ENCODE measurements at places on chromosomes 16 and 17.
A peak's percentile ranks its signal among the peaks of the same experiment; 100 is the strongest.

DNA sequence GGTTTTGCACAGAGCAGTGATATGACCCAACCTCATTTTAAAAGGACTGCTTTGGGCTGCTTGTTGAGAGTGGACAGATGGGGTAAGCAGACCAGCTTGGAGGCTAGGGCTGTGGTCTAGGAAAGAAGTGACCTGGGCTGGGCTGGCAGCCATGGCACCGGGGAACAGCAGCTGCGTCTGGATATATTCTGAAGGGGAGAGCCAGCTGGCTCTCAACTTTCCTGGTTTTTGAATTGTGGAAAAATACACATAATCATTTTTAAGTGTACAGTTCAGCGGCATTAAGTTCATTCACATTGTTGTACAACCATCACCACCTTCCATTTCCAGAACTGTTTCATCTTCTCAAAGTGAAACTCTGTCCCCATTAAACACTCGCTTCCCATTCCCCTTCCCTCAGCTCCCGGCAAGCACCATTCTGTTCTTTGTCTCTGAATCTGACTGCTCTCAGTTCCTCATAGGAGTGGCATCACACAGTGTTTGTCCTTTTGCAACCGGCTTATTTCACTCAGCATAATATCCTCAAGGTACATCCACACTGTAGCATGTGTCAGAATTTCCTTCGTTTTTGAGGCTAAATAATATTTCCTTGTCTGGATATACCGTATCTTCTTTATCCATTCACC is 113.2 kb downstream of the SPECC1 start:
- peak overlapping the region; percentile 15 for H3K27ac ChIP-seq
- H3K4me1 ChIP-seq, result peaks cover 4% of the 10 kb centered on the region
- no peaks in the 10 kb centered on the region for H3K27me3 ChIP-seq
- no peak for DNase-seq

- H3K4me1 ChIP-seq, result peaks cover 33% of the 10 kb centered on the region
- no peaks in the 10 kb centered on the region for H3K36me3 ChIP-seq
- H3K4me3 ChIP-seq, result no peak overlapping the region
- H3K27me3 ChIP-seq, result no peaks in the 10 kb centered on the region
- no peak overlapping the region for H3K27ac ChIP-seq
Observed at GRCh38 chr16:50207652-50208051, 54.5 kb downstream of the TENT4B start.

- H3K27ac ChIP-seq, result no peak overlapping the region
- no peaks in the 10 kb centered on the region for H3K36me3 ChIP-seq
- no peak for DNase-seq
- H3K4me3 ChIP-seq, result no peak overlapping the region
- H3K4me1 ChIP-seq, result no peaks in the 10 kb centered on the region
Observed at GRCh38 chr17:72565758-72566157, 444.9 kb downstream of the SOX9 start.

GRCh38 chr17:53941231-53941630 is 118.5 kb downstream of the KIF2B start:
- H3K36me3 ChIP-seq, result no peaks in the 10 kb centered on the region
- no peaks in the 10 kb centered on the region for H3K27me3 ChIP-seq
- no peak overlapping the region for H3K27ac ChIP-seq
- no peak overlapping the region for H3K4me3 ChIP-seq
- H3K4me1 ChIP-seq, result no peaks in the 10 kb centered on the region
- DNase-seq, result no peak

- no peak overlapping the region for H3K27ac ChIP-seq
- H3K36me3 ChIP-seq, result peaks cover 6% of the 10 kb centered on the region
- H3K27me3 ChIP-seq, result peaks cover 18% of the 10 kb centered on the region
- peaks cover 8% of the 10 kb centered on the region for H3K4me1 ChIP-seq
- no peak for DNase-seq
Observed at GRCh38 chr16:80564394-80564793, 23.6 kb downstream of the DYNLRB2 start.

GRCh38 chr16:55691771-55692170 is 36.0 kb downstream of the SLC6A2 start:
- no peaks in the 10 kb centered on the region for H3K36me3 ChIP-seq
- DNase-seq, result no peak
- no peak overlapping the region for H3K27ac ChIP-seq
- peaks cover 9% of the 10 kb centered on the region for H3K27me3 ChIP-seq

DNA sequence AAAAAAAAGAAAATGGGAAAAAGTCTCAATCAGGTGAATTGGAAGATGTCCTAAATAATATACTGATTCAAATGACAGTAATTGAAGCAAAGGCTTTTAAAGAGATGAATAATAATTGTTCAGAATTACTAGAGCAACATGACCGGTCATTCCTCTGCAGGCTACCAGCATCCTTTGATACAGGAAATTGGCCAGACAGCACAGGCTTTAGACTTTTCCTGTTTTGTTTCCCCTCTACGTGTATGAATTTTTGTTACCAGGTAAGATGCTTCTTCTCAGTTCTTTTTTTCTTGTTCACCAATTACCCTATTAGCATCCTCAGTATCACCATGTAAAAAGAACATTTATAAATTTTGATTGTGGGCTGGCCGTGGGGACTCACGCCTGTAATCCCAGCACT is 77.5 kb downstream of the RPGRIP1L start:
- H3K36me3 ChIP-seq, result no peaks in the 10 kb centered on the region
- H3K4me1 ChIP-seq, result no peaks in the 10 kb centered on the region
- DNase-seq, result no peak
- no peak overlapping the region for H3K4me3 ChIP-seq

- H3K4me1 ChIP-seq, result peaks cover 38% of the 10 kb centered on the region
- H3K36me3 ChIP-seq, result peaks cover 6% of the 10 kb centered on the region
- H3K27ac ChIP-seq, result no peak overlapping the region
- peaks cover 55% of the 10 kb centered on the region for H3K27me3 ChIP-seq
- peak overlapping the region; percentile 81 for H3K4me3 ChIP-seq
Observed at GRCh38 chr16:73058616-73059409, 10.9 kb upstream of the ZFHX3 start.

DNA sequence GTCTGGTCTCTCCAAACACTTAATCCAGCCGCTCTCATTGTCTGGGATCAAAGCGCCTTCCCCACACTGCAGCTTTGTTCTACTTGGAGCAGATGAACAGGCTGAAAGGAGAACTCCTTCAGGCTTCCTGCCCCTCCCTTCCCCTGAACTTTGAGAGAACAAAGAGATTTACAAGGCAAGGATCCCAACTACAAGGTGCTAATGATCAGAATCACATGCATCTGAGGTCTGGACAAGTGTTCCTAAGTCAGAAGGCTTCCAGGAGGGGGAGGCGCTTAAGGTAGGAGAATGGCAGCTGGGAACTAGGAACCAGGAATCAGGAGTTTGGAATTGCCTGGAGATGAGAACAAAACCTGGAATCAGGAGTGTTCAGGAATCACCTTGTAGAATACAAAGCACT is 606.3 kb upstream of the CDH11 start:
- no peak for DNase-seq
- H3K4me1 ChIP-seq, result no peaks in the 10 kb centered on the region
- H3K27ac ChIP-seq, result no peak overlapping the region
- H3K36me3 ChIP-seq, result no peaks in the 10 kb centered on the region

DNA sequence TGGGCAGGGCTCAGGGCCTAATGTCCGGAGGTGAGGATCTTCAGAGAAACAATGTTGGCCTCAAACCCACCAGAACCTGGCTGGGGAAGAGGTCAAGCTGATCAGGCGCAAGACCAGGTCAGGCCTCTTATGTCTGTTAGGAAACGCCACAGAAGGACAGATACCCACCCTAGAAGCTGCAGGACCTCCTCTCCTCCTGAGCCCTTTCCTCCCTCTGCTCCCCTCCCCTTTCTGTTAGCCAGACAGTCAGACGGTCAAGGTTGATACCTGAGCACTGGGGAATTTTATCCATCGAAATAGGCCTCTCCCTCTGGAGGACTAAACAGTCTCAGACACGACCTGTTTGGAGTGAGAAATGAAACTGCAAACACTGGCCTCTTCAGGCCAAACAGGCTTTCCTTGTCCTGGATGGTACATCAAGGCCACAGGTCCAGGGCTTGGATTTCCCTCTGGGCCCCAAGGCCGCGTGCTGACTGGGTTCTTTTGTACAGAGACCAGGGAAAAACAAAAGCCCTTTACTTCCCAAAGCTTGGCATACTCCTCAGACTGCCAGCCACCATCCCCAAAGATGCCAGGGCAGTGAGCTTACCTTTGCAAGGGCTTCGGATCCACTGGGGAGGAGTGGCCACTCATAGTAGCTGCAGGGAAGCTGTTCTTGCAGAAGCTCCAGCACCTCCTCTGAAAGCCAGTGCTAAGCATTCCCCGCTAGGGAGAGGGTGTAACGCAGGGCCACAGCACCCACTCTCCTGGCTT is 135.8 kb downstream of the CCDC182 start:
- peak overlapping the region; percentile 88 for H3K27ac ChIP-seq
- no peak overlapping the region for H3K4me3 ChIP-seq
- no peak for DNase-seq
- peaks cover 53% of the 10 kb centered on the region for H3K4me1 ChIP-seq
- no peaks in the 10 kb centered on the region for H3K27me3 ChIP-seq
- no peaks in the 10 kb centered on the region for H3K36me3 ChIP-seq

- H3K36me3 ChIP-seq, result no peaks in the 10 kb centered on the region
- H3K4me1 ChIP-seq, result peaks cover 8% of the 10 kb centered on the region
- no peak overlapping the region for H3K4me3 ChIP-seq
- no peak for DNase-seq
Observed at GRCh38 chr16:57634171-57634570, 5.7 kb downstream of the ADGRG1 start.

GRCh38 chr17:38898812-38899348 is 26.5 kb upstream of the LASP1NB start:
- peak overlapping the region; percentile 89 for H3K4me3 ChIP-seq
- H3K27ac ChIP-seq, result peak overlapping the region; percentile 91
- H3K36me3 ChIP-seq, result peaks cover 5% of the 10 kb centered on the region
- H3K4me1 ChIP-seq, result peaks cover 59% of the 10 kb centered on the region

DNA sequence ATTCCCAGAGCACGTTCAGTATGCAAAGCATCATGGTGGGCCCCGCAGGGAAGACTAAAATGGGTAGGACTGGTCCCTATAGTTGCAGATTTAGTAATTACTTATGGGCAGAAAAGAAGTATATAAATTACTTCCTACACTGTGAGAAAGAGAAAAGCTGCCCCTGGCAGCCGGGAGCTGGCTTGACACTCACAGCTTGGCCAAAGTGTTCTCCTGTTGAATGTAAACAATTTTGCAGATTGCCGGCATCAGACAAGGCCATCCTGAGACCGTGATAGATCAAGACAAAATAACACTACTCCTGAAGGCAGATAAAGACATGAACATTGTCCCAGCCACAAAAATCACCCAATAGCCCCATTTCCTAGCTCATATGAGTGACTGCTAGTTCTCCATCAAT is 98.5 kb downstream of the MARF1 start:
- no peaks in the 10 kb centered on the region for H3K36me3 ChIP-seq
- H3K27ac ChIP-seq, result no peak overlapping the region
- peaks cover 11% of the 10 kb centered on the region for H3K4me1 ChIP-seq
- H3K4me3 ChIP-seq, result no peak overlapping the region
- DNase-seq, result no peak

DNA sequence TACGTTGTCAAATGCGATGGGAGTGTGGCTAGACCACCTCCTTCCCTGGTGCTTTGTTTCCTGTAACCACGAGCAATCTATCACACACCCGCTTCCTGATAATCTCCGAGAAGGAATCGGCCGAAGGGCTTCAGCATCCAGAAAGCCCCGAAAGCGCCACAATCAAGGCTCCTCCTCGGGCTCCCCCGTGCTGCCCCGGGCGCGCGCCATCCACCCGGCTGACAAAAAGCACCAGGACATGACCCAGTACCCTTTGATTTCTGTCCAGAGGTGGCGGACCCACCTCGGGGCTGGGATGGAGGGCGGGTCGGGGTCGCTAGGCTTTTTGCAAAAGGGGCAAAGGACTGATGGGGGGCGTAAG is 743 bp upstream of the ARMC7 start:
- peak overlapping the region; percentile 86 for H3K4me3 ChIP-seq
- H3K4me1 ChIP-seq, result peaks cover 25% of the 10 kb centered on the region
- H3K27me3 ChIP-seq, result no peaks in the 10 kb centered on the region
- no peak for DNase-seq

GRCh38 chr17:50783193-50783660 is 15.9 kb upstream of the ANKRD40CL start:
- no peak overlapping the region for H3K4me3 ChIP-seq
- DNase-seq, result peak; percentile 82
- peaks cover 6% of the 10 kb centered on the region for H3K4me1 ChIP-seq
- H3K27me3 ChIP-seq, result peaks cover 16% of the 10 kb centered on the region
- H3K36me3 ChIP-seq, result no peaks in the 10 kb centered on the region

DNA sequence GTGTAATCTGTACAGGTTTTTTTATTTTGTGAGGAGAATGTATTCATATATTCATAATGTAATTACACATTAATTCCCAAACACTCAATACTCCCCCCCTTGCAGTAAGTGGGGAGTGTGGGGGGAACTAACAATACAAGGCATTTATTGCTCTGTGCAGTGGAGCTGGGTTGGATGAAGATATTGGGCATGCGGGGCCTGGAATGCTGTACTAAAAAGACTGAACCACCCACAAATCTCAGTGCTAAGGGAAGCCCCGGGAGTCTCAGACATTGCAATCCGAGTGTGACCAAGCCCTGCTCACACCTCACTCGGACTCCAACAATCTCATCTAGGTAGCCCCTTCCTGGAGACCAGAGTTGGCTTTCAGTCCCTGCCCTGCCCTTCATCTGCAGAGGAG is 6.0 kb downstream of the PLLP start:
- peaks cover 29% of the 10 kb centered on the region for H3K27me3 ChIP-seq
- H3K27ac ChIP-seq, result no peak overlapping the region
- peaks cover 9% of the 10 kb centered on the region for H3K4me1 ChIP-seq
- H3K4me3 ChIP-seq, result no peak overlapping the region
- H3K36me3 ChIP-seq, result no peaks in the 10 kb centered on the region

- no peaks in the 10 kb centered on the region for H3K36me3 ChIP-seq
- peaks cover 9% of the 10 kb centered on the region for H3K27me3 ChIP-seq
- H3K4me1 ChIP-seq, result peaks cover 26% of the 10 kb centered on the region
- no peak for DNase-seq
- H3K27ac ChIP-seq, result peak overlapping the region; percentile 43
- H3K4me3 ChIP-seq, result peak overlapping the region; percentile 67
Observed at GRCh38 chr16:75580-76501, 2.2 kb upstream of the MPG start.

DNA sequence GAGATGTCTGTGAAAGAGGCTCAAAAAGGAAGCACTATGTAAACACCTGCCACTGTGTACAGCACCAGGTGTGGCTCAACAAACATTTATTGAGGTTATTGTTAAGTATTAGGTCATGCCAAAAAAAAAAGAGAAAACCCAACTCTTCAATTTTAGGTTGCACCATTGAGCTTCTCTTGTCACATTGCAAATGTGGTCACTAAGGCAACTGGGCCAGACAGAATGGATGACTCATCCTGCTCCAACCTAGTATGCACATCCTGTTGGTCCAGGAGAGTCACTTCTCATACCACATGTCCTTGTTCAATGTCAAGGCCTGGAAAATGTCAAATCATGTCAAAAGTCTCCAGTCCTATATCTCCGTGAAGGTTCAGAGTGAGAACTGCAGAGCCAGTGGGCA is 25.0 kb downstream of the HOXB1 start:
- H3K27ac ChIP-seq, result peak overlapping the region; percentile 77
- peak overlapping the region; percentile 46 for H3K4me3 ChIP-seq
- peaks cover 26% of the 10 kb centered on the region for H3K4me1 ChIP-seq
- peaks cover 7% of the 10 kb centered on the region for H3K27me3 ChIP-seq

- H3K36me3 ChIP-seq, result peaks cover 17% of the 10 kb centered on the region
- H3K4me1 ChIP-seq, result no peaks in the 10 kb centered on the region
- no peak for DNase-seq
- no peaks in the 10 kb centered on the region for H3K27me3 ChIP-seq
- no peak overlapping the region for H3K4me3 ChIP-seq
Observed at GRCh38 chr16:74641969-74642368, 24.7 kb downstream of the RFWD3 start.

Measured in natural killer cell treated with Interleukin-12 subunit alpha and Interleukin-12 subunit beta and Interleukin-15 and Interleukin-18, amount 100 ng/mL, for 72 hours (primary cell).